Mesenteric fat pad (tissue), 1 donor: ENCODE measurements at places on chromosomes 5 and 9.

DNA sequence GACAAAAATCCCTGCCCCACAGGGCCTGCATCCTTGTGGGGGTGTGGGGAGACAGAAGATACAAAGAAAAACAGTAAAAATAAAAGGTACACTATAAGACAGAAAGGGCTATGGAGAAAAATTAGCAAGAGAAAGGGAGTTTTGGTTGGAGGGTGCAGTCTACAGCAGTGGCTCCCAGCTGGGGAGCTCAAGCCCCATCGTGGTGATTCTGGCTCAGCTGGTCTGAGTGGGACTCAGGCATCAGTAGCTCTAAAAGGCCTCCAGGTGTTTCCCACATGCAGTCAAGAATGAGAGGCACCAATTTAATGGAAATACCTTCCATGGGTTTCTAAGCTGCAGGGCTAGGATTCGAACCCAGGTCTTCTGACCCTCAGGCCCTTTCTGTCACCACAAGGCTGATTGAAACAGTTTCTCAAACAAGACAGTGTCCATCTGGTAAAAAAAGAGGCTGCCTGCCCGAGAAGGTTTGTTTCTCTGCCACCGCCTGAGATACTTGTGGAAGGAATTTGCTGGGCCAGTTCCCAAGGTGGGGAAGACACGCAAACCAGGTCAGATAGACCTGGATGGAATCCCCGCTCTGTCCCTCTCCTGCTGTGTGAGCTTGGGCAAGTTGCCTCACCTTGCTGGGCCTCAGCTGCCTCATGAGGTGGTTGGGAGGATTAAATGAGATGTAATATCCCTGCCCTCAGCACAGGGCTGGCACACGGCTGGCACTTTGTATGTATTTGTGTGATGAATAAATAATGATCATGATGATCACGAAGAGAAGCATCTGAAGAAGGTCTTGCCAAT is 43.1 kb downstream of the COL27A1 start:
- DNase-seq, result no peak

DNA sequence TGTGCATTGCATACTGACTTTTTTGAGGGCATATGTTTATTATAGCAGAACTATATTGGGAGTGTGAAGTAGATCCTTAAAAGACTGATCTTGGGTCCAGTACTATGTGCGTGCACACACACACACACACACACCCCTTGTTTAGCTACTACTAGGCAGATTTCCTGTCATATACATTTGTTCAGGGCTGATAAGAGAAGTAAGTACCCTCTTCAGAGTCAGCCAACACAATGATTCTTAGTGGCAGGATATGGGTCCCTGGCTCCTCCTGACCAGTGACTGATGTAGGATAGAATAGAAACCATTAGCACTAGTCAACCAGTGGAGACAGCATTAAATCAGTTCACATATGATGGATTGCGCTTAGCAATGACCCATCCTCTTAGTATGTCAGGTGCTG is 76.2 kb upstream of the MIER3 start:
- no peak for DNase-seq

DNA sequence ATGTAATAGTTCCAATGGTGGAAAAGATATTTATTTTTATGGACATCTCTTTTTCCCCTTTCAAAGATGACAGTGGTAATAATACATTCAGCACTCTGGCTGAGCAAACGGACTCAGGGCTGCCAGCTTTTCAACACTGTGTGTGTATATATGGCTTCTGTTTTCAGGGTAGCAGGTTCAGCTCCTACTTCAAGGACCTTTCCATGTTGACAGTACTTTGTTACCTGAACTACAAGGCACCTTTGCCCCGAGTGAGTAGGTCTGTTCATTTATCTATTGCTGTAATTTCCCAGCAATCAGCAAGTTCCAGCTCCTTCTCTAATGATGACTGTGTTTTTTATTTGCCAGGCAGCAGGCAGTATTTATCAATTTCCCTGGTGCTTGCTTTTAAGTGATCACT is 387.4 kb upstream of the KIF2A start:
- DNase-seq, result no peak

DNA sequence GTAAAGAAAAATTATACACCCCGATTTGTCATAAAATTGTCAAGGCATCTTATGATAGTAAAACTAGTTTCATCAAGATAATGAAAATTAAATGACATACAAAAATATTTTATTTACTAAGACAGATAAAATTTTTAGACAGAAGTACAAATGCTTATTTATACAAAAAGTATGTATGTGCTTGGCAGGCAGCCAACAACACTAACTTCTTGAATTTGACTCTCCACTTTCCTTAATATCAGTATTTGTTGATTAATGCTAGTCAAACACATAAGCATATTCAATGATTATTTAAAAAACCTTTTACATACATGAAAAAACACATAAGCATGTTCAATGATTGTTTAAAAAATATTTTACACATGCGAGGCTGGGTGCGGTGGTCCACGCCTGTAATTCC is 1079.9 kb upstream of the CDH6 start:
- no peak for DNase-seq

DNA sequence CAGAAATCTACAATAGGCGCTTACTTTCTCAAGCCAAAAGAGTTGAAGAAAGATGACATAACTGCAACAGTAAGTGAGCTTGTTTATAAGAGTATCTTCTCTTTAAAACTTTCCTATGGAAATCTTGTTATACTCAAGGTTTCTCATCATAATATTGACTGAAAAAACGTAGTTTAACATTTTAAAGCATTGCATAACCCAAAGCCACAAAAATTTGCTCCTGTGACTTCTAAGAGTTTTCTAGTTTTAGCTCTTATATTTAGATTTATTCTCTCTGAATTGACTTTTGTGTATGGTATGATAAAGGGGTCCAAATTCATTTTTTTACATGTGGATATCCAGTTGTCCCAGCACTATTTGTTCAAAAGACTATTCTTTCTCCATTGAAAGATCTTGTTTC is 15.2 kb downstream of the WDR36 start:
- no peak for DNase-seq

GRCh38 chr9:71549023-71549422 is 219.3 kb downstream of the CEMIP2 start:
- no peak for DNase-seq

GRCh38 chr5:169265888-169266287 is 35.1 kb downstream of the SLIT3 start:
- no peak for DNase-seq

GRCh38 chr5:35783551-35783950 is 73.1 kb upstream of the IL7R start:
- DNase-seq, result no peak

GRCh38 chr5:74428876-74429275 is 211.7 kb downstream of the ENC1 start:
- DNase-seq, result no peak

GRCh38 chr5:101897914-101898313 is 398.2 kb downstream of the SLCO4C1 start:
- no peak for DNase-seq

DNA sequence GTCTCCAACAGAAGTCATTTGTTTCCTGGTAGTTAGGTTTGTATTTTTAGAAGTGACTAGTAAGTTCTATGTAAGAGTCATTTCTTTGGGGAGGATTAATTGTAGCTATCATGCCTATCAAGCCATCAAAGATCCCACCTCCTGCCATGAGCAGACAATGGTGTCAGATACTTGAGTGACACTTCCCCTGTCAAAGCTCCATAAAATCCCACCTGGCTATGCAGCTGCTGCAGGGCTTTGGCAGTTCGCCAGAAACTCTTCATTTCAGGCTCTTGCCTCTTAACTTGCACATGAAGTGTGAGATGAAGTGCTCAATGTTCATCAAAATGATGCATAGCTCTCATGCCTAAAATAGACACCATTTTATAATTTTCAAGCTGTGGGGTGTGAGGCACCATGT is 312.1 kb downstream of the CDH12 start:
- no peak for DNase-seq

DNA sequence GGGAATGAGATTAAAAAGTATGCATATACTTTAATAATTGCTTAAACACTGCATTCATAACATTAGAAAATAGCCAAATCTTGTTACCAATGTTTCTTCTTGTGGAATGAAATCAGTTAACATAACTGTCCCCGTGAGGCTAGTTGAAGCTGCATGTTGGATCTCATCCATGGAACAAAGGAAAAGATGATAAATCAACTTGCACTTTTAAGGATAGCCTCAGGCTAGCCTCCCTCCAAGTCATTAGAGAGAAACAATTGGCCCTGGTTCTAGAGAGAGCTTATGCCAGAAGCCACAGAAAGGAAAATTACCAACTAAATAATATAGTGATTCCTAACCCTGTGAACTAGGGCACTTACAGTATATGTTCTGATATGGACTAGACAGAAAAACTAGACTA is 66.9 kb downstream of the GRIN3A start:
- DNase-seq, result no peak

- DNase-seq, result no peak
These were observed 84.5 kb downstream of the RFX3 start for GRCh38 chr9:3441197-3441816.

- no peak for DNase-seq
These were observed 12.6 kb downstream of the DMGDH start for GRCh38 chr5:79056847-79057246.
